ENCODE measurements at places on chromosomes 1 and 21.

- no peak for DNase-seq
Observed at GRCh38 chr1:6580593-6581409, 1.0 kb downstream of the ZBTB48 start.

- DNase-seq, result no peak
Observed at GRCh38 chr1:175494950-175495349, 248.4 kb downstream of the TNR start.

DNA sequence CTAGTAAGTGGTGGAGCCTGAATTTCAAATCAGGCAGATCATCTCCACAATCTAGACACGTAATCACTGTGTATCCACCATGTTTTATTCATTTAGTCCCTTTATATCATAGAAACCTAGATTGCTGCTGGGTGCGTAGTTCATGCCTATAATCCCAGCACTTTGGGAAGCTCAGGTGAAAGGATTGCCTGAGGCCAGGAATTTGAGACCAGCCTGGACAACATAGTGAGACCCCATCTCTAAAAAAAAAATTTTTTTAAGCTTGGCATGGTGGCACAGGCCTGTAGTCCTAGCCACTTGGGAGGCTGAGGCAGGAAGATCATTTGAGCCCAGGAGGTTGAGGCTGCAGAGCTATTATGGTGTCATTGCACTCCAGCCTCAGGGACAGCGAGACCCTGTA is 10.1 kb downstream of the MED18 start:
- no peak for DNase-seq

DNA sequence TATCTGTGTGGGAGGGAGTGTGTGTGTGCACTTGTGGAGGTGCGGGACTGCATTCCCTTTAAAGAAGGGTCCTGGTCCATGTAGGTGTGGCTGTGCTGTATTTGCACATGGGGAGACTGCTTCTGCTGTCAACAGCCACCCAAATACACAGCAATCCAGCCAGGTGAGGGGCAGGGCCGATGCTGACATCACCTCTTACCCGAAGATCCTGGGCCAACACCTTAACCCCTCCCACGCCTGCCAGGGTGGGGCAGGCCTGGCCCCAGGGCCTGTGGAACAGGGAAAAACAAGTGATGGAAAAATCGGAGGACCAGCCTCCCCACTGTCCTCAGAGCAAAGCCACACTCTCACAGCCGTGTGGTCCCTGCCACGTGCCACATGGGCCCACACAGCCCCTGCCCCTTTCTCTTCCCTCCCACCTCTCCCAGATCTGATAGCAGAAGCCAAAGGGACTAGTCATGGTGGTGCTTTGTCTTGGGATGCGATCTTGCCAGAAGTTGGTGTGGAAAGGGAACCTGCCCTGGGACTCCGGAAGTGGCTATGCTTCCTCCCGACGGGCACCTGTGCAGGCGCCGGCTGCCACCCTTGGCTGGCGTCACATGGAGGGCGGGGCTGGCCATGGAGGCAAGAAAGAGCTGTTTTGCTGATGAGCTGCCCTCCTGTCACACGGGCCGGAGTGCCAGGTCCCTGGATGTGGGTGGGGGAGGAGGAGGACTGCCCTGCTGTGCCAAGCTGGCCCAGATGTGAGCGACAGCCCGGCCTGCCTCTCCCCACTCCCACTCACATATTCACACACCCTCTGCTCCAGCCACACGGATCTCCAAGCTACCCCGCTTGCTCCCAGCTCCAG is 7.8 kb upstream of the CASZ1 start:
- DNase-seq, result no peak

DNA sequence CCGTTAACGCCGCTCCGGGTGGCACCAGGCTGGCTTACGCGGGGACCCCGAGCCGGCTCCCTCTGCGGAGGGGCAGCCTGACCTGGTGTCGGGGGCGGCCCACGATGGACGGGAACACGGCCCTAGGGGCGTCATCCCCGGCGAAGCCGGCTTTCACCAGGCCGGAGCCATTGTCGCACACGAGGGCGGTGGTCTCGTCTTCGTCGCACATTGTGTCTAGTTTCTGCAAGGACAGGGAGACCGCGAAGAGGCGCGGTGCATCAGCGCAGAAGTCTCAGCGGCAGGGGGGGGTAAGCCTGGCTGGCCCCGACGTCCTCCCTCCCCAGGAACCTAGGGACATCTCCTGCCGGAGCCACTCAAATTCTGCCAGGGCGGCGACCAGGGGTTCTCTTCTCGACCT is 989 bp downstream of the ACTA1 start:
- no peak for DNase-seq

DNA sequence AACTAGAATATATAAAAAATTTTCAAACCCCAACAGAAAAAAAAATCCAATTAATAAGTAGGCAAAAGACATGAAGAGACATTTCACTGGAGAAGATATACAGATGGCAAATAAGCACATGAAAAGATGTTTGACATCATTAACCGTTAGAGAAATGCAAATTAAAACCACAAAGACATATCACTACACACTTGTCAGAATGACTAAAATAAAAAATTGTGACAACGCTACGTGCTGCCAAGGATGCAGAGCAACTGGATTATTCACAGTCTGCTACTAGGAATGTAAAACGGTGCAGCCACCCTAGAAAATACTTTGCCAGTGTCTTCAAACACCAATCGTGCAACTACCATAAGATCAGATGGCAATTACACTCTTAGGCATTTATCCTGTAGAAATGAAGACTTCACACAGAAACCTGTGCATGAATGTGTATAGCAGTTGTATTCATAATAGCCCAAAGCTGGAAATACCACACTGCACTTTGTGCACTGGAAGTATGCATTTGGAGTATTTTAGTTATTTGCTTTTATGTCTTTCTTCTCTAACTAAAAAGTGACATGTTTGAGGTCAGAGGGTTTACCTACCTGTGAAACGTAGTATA is 75.3 kb upstream of the PALMD start:
- no peak for DNase-seq

DNA sequence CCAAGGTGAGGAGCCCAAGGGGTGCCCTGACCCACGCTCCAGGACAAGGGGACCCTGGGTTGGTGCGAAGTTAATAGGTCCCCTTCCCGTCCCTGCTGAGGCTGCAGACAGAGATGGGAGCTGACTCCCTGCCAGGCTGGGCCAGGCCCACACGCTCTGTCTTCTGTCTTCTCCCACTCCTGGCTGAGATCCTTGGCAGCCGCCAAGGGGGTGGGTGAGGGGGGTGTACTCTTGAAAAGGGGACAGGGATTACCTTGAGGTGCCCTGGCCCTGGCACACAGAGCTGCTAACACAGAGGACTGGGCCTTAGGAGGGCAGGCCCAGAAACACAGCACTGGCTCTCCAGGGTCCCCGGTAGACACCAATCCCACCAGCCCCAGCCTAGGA is 11.0 kb upstream of the CTRC start:
- no peak for DNase-seq

GRCh38 chr1:98991127-98992012 is 13.3 kb downstream of the PLPPR5 start:
- peak; percentile 92 for DNase-seq

DNA sequence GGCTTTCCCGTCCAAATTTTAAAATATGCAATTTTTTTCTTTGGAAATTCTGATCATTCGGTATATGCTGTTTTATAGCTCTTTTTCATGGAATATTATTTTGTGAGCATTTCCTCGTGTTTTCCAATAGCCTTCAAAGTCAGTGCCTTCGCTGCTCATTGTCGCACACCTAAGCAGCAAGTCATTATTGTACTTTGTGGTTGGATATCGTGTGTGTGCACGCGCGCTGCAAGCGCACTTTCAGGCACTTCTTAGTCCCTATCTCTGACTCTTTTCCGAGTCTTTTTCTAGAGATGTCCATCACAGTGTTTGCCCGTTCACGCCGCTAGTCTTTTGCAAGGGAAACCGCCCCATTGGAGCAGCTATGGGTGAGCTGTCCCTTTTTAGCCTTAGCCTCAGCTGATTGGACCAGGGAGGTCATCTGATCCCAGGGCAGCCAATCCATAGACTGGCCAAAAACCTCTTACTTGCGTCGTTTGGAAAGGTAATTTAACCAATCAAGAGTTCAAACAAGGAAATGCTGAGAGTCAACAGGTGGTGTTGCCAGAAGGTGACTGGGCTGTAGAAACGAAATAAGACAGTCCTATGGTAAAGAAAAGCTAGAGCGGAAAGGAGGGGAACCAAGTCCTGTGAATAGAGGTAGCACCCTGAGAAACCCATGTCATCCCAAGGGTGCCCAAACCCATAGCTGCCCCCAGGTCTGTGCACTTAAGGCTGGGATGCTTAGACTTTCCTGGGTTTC is 710 bp upstream of the HYI start:
- peak; percentile 84 for DNase-seq

- DNase-seq, result no peak
Observed at GRCh38 chr1:109589177-109589576, 30.2 kb downstream of the GNAT2 start.

GRCh38 chr1:175521249-175522040 is 221.9 kb downstream of the TNR start:
- DNase-seq, result no peak

GRCh38 chr1:209364716-209365115 is 218.8 kb upstream of the CAMK1G start:
- no peak for DNase-seq

GRCh38 chr1:242225767-242226573 is 227.1 kb upstream of the MAP1LC3C start:
- no peak for DNase-seq

Data from cardiac fibroblast (primary cell).